Activated naive CD4-positive, alpha-beta T cell treated with anti-CD3 and anti-CD28 coated beads for 36 hours (primary cell): ENCODE measurements at places on chromosomes 2 and 18. TPM values are rescaled to one million over a fixed set of nuclear protein-coding genes. Genes with fewer than 3 reads are reported as not detected.

- H3K36me3 ChIP-seq, result peaks cover 23% of the 10 kb centered on the region
- H3K4me1 ChIP-seq, result no peaks in the 10 kb centered on the region
- no peak for DNase-seq
- no peak overlapping the region for H3K27ac ChIP-seq
- H3K27me3 ChIP-seq, result no peaks in the 10 kb centered on the region
These were observed 132.1 kb upstream of the DNMT3A start for GRCh38 chr2:25473758-25474340.

- peaks cover 1% of the 10 kb centered on the region for H3K4me1 ChIP-seq
- DNase-seq, result no peak
- no peak overlapping the region for H3K27ac ChIP-seq
- no peak overlapping the region for H3K4me3 ChIP-seq
These were observed 40.2 kb downstream of the MRPL33 start for GRCh38 chr2:27811768-27812167.

DNA sequence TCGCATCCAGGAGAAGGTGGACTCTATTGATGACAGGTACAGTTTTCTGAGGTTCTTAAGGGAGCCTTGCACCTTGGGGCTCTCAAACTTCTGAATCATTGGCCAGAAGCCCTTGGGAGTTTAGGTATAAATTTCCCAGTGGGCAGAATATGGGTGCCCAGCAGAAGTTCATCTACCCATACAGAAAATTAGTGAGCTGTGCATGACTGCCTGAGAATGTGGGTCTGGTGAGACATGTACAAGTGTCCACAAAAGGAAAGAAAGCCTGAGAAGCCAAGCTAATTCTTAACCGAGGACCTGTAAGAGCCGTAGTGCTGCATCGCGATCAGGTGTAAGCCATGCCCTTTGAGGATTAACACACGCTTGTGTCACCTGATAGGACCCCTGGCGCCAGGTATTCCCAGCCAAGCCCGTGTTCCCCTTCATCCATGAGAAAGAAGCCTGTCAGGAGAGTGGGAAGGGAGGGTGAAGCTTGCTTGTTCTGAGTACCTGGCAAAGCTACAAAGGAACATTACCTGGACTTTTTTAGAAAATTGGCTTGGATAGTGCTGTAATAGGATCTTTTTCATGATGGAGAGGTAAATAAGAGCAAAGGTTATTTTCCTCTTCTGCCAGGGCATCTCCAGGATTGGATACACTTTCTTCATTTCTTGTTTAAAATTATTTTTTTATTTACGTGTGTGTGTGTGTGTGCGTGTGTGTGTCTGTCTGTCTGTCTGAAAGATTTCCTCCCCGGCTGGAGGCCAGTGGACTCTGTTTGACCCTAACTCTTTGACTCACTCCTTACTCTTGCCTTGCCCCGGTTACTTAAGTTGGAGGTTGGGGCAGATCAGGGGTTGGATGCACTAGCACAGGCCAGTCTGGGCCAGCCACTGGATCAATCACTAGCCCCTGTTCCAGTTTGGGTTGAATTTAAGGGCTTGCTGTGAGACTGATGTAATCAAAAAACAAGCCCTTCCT is 90.4 kb upstream of the EML6 start:
- peaks cover 46% of the 10 kb centered on the region for H3K36me3 ChIP-seq
- no peak overlapping the region for H3K4me3 ChIP-seq
- H3K4me1 ChIP-seq, result peaks cover 30% of the 10 kb centered on the region
- no peak for DNase-seq
- H3K27me3 ChIP-seq, result no peaks in the 10 kb centered on the region
- peak overlapping the region; percentile 27 for H3K27ac ChIP-seq

GRCh38 chr2:219871351-219871750 is 243.9 kb downstream of the SLC4A3 start:
- H3K4me3 ChIP-seq, result no peak overlapping the region
- H3K36me3 ChIP-seq, result no peaks in the 10 kb centered on the region
- H3K27me3 ChIP-seq, result no peaks in the 10 kb centered on the region
- no peak overlapping the region for H3K27ac ChIP-seq

GRCh38 chr2:152099367-152100050 is 665 bp upstream of the CACNB4 start:
- peak; percentile 23 for DNase-seq
- H3K27ac ChIP-seq, result no peak overlapping the region
- peaks cover 13% of the 10 kb centered on the region for H3K4me1 ChIP-seq

DNA sequence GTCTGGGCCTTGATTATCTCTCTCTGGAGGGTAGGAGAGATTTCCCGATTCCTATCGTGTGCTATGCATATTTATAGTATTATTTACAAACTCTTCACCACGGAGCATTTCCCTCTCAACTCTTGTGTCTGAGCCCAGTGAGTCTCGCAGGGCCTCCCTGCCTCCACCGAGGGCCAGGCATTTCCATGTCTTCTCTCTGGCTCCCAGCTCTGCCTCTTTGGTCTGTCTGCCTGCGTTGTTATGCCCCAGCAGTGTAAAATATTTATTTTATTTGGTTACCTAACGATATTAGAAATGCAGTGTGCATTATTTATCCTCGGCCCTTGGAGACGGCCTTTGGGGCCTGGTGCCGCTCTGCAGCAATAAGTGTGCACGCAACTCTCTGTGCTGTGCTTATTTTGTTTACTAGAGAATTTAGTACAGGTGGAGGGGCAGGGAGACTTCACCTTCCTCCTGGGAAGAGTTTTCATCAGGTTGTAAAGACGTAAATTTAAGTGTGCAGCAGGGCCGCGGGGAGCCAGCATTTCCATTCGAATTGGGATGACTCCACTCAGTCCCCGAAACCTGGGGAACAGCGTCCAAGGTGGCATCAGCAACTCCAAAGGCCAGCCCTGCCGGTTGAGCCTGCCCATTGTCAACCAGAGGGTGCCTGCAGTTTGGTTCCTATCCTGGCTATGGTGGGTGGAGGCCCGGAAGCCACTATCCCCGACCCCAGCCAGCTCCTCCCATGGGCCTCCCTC is 100.2 kb downstream of the PTGR3 start:
- no peaks in the 10 kb centered on the region for H3K36me3 ChIP-seq
- DNase-seq, result no peak
- no peaks in the 10 kb centered on the region for H3K4me1 ChIP-seq
- no peaks in the 10 kb centered on the region for H3K27me3 ChIP-seq
- no peak overlapping the region for H3K4me3 ChIP-seq

DNA sequence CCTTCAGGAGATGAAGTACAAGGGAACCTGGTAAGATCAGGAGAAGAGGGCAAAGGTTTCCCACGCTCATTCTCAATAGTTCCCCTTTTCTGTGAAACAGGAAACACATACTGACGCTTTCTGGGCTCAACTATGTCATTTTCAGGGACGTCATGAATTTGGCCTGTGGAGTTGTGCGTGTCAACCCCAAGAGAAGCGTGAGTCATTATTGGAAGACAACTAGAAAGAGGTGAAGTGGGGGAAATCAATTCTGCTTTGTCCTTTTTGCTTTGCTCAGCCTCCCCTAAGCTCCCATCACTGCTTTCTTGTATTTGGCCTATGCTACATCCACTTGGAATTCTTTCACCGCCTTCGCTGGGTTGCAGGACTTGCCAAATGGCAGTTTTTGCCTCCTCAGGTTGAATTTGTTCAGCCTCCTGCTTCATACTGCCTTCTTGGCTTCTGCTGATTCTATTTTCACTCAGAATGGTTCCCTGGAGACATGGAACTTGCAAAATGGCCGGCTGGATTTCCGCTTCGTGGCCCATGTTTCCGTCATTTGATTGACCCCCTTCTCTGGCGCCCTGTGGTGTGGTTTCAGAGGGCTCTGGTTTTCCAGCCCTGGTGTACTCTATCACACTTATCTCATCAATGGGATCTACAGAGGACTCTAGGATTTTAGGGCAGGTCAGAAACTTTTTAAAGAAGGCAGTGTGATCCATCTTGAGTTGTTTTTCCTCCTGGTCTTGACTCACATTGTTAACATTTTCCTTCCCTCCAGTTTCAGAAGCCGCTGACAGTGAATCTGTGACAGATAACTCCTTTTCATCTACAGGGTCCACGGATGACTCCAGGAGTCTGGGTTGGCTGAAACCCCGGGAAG is 93.3 kb downstream of the ALPK2 start:
- no peaks in the 10 kb centered on the region for H3K27me3 ChIP-seq
- H3K27ac ChIP-seq, result peak overlapping the region; percentile 21
- no peaks in the 10 kb centered on the region for H3K36me3 ChIP-seq
- H3K4me3 ChIP-seq, result no peak overlapping the region

DNA sequence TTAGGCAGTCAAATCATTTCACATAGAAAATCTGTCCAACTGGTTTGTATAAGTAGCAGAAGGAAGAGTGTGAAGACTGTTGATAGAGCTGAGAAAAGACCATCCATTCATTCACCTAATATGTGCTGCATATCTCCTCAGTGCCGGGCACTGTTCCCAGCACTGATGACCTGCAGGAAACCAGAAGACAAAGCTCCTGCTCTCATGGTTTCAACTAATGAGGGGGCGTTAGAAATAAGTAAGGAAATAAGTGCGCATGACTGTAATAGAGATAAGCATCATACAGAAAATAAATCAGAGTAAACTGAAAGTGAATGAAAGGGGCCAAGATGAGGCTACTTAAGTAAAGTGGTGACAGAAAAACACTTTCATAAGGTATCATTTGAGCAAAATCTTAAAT is 427.5 kb upstream of the CDH20 start:
- no peaks in the 10 kb centered on the region for H3K4me1 ChIP-seq
- H3K36me3 ChIP-seq, result no peaks in the 10 kb centered on the region
- no peaks in the 10 kb centered on the region for H3K27me3 ChIP-seq
- no peak overlapping the region for H3K4me3 ChIP-seq
- no peak overlapping the region for H3K27ac ChIP-seq

DNA sequence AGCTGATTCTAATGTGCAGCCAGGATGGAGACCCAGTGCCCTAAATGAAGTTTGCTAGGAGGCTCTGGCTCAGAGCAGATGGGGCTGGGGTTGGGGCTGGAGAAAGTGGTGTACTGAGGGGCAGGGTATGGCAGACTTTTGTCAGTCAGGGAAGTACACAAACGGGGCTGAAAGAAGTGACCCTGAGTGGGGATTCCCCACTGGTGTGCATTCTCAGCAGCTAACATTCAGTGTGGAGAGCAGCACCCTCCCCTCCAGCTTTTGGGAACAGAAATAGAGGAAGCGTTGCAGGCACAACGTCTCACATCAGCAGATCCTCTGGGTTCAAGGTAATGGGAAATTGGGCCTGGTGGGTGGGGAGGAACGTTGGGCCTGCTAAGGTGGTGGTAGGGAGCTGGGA is 89.1 kb upstream of the GCFC2 start:
- no peak overlapping the region for H3K4me3 ChIP-seq
- H3K36me3 ChIP-seq, result no peaks in the 10 kb centered on the region
- H3K27me3 ChIP-seq, result peaks cover 2% of the 10 kb centered on the region
- no peak overlapping the region for H3K27ac ChIP-seq
- no peaks in the 10 kb centered on the region for H3K4me1 ChIP-seq

DNA sequence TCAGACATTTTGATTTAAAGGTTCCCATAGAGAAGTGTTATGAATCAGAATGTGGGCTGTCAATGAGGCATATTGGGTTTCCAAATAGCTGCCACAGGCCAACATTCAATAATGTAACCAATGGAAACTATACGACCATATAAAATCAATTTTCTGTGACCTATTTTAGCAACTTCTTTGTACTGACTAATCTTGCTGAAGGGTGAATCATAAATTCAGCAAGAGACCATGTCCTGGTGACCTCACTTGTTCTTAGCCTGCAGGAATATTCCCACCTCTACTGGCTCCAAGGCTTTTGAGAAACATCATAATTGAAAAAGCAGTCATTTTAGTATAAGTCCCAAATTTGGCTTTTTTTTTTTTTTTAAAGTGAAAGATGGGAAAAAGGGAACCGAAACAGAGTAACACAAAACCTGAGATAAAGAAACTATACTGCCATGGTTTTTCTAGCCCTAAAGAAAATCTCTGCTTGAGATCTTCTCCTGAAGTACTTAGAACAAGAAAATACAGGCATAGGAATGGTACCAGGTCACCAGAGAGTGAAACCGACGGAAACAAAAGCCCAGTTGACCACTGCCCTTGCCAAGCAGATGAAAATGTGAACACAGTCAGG is 32.1 kb downstream of the PLEKHM3 start:
- no peaks in the 10 kb centered on the region for H3K36me3 ChIP-seq
- no peaks in the 10 kb centered on the region for H3K27me3 ChIP-seq
- no peak overlapping the region for H3K27ac ChIP-seq
- H3K4me1 ChIP-seq, result peaks cover 18% of the 10 kb centered on the region
- DNase-seq, result no peak

DNA sequence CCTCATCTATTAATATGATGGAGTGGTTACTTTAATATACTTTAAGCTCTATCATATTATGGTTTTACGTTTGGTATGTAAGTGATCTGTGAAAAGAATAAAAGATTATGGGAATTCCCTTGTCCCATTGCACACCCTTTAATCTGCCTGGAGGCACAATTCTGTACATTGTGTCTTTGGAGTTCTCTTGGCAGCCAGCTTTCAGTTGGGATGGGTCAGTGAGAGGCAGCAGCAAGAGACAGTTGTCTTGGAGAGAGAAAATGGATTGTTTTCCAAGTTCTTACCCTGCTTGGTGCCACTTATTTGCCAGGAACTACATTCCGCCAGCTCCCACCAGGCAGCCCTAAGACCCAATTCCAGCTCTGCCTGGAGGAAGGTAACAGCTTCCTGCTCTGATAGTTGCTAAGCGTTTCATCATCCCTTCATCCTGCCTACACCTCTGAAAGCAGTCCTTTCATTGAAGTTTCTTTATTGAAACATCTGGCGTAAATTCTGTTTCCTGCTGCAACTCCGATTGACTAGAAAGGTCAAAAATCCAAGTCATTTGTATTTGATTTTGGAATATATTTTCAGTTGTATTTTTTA is 365.2 kb downstream of the AKAIN1 start:
- DNase-seq, result no peak
- H3K27me3 ChIP-seq, result no peaks in the 10 kb centered on the region
- H3K36me3 ChIP-seq, result no peaks in the 10 kb centered on the region
- no peak overlapping the region for H3K27ac ChIP-seq
- no peaks in the 10 kb centered on the region for H3K4me1 ChIP-seq

DNA sequence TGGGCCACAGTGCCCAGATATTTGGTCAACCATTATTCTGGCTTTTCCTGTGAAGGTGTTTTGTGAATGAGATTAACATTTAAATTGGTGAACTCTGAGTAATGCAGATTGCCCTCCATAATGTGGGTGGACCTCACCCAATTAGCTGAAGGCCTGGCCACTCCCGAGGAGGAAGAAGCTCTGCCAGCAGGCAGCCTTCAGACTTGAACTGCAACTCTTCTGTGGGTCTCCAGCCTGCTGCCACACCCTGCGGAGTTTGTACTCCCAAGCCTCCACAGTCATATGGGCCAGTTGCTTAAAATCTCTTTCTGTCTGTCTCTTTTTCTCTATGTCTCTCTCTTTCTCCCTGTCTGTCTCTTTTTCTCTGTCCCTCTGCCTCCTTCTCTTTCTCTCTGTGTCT is 262.7 kb downstream of the MYCN start:
- no peak overlapping the region for H3K4me3 ChIP-seq
- H3K27me3 ChIP-seq, result peaks cover 1% of the 10 kb centered on the region
- no peak for DNase-seq

- no peak overlapping the region for H3K4me3 ChIP-seq
- peak; percentile 71 for DNase-seq
- H3K4me1 ChIP-seq, result peaks cover 51% of the 10 kb centered on the region
- H3K36me3 ChIP-seq, result no peaks in the 10 kb centered on the region
- no peaks in the 10 kb centered on the region for H3K27me3 ChIP-seq
These were observed 87.9 kb downstream of the ICOS start for GRCh38 chr2:204024503-204024902.

The NPAS2 gene
- 5.8 TPM for total RNA-seq

The CRYGC gene
- not detected for total RNA-seq

The UCN gene
- 0.45 TPM for total RNA-seq

The FKBP1B gene
- total RNA-seq, result 0.35 TPM

The KHK gene
- total RNA-seq, result 9.5 TPM

The SERPINB5 gene
- not detected for total RNA-seq

The NMUR1 gene
- not detected for total RNA-seq

The RGPD5 gene
- total RNA-seq, result 37.5 TPM
